ENCODE measurements at places on chromosomes 1 and 21.

DNA sequence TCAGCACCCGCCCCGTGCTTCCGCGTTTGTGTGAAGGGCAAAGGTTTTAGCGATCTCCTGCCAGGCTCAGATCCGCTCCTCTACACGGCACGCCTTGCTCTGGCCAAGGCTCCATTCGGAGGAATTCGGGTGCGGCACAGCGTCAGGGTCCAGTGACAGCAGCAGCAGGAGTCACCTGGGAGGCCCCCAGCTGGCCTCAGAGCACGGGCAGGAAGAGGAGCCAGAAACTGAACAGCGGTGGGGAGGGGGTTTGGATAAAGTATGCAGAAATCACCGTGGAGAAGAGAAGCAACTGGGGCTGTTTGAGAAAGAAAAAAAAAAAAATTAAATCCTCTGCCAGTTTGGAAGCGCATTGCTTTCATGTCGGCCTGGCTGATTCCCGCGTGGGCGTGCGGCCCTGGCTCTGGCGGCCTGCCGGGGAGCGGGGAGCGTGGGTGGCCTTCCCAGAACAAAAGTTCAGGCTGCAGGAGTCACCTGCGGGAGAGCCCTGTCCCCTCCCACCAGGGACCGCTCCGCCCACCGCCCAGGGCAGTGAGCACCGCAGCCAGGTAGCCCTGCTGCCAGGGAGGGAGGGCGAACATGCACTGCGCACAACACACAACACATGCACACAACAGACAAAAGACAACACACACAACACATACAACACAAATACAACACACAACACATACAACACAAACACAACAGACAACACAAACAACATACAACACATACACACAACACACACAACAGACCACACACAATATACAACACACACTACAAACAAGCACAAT, 107.6 kb downstream of the ETS2 start:
- DNase-seq = no peak

GRCh38 chr1:101174722-101175121, 62.1 kb upstream of the S1PR1 start:
- no peak for DNase-seq

DNA sequence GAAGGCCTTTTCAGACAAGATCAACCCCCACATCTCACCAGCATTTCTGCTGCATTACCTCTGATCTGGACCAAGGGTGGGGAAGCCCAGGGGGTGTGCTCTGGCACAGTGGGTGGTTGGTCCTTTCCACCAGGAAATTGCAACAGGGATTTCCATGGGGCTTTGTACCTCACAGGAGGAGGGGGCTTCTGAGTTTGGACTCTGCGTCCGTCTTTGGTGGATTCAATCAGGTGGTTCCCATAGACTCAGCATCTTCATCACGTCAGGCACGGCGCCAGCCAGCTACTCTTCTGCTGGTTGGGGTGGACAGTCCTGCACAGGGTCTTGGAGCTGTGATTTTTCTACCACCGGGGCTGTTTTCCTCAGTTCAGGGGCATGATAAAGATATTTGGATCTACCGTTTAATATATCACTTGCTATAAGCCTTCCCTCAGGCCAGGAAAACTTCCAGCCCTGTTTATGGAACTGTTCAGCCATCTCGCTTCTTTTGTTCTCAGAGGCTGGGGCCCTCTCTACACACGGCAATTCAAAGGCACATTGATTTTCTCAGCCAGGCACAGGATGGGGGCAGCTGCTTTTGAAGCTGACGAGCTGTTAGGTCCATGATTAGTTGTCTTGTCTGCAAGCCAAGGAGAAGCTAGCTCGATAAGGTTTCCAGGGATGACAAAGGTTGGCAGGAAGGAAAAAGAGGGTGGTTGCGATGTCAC, 467.3 kb downstream of the CAMTA1 start:
- no peak for DNase-seq

DNA sequence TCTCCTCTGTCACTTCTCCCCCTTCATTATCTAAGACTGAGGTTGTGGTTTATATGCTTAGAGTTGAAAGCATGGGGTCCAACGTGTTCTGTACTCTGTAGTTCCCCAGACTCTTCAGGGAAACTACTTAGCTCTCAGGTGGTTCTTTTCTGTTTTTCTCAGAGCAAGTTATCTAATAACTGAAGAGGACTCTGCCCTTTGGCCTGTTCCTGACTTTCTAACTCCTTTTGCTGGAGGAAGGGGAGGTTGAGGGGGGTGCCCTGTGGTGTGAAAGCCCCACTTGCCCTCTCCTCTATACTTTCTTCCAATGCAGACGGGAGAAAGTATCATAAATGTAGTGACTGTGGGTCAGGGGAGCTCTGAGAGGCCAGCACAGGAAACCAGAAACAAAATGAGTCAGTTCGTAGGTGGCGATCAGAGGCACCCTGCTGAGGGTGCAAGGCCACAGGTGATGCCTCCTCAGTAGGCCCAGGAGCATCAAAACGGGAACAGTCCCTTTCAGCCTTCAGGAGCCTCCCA, 5.0 kb downstream of the SLC25A44 start:
- DNase-seq = no peak

DNA sequence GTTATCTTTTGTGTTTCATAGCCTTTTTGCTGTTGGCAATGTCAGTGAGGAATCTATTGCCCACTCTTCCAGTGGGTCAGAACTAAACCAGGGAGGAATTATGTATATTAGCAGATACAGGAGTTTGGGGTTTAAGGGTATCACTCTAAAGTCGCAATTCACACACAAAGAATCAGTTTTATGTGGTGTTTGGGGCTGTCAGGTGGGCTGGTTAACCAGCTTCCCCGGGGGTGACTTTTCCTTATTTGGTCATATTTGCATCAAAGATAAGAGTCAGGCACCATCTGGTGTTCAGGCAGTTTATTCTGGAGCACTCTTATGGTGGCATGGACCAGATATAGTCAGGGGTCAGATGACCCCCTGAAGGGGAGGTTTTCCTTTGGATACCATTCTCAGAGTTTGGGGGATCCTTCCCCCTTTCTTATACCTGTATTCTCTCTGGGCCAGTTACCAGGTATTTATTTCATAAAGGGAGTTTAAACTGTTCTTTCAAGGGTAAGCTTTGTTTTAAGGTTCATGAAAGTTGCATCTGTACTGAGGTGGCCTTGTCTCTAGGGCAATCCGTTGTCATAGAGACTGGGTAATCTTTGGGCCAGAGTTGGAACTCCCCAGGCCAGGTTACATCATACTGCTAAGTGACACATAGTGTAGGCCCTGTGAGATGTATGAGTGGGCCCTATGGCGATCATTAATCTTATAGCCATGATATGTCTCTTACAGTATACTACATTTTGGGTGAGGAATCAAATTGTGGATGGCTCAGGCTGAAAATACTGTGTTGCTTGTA, 148.2 kb downstream of the RWDD3 start:
- no peak for DNase-seq

DNA sequence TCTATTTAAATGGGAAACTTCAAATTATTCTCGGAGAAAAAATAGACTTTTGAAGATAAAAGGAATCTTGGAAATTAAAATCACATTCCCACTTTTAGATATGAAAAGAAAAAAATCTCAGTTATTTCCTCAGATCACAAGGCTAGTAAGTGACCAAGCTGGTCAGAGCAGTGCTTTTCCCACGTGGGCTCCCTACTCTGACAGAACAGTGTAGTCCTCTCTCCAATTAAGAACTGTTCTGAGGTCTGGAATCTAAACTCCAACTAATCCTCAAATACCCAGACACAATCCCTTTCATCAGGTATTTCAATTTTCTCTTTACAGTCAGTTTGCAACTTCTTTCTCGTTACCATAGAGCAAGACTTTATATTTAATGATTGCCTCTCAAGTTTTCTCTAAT, 50.6 kb downstream of the RGS21 start:
- no peak for DNase-seq

DNA sequence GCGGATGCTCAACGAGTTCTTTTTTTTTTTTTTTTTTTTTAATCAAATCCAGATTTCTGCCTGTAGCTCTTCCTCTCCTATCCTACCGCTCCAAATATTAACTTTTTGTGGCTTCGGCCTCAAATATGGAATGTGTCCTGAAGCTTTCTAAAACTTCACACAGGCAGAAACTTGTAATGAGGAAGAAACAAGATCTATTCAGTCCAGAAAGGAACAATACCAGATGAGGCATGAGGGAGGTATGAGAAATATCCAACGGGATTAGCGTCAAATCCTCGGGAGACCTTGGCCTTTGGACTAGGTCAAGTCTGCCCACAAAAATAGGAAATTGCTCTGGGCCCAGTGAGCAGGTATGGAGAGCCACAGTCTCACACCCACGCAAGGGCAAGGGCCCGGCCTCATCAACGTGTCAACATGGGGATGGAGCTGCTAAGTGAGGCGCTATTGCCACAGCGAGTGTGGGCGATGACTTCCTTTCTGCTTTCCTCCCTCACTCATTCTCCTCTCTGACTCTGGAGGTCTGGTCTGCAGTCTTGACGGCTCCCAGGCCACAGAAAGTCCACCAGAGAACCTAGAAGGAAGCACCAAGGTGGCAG, 66.6 kb downstream of the BCAR3 start:
- no peak for DNase-seq

- DNase-seq = peak; percentile 42
Measured at GRCh38 chr1:235074523-235075047, 54.1 kb downstream of the TOMM20 start.

DNA sequence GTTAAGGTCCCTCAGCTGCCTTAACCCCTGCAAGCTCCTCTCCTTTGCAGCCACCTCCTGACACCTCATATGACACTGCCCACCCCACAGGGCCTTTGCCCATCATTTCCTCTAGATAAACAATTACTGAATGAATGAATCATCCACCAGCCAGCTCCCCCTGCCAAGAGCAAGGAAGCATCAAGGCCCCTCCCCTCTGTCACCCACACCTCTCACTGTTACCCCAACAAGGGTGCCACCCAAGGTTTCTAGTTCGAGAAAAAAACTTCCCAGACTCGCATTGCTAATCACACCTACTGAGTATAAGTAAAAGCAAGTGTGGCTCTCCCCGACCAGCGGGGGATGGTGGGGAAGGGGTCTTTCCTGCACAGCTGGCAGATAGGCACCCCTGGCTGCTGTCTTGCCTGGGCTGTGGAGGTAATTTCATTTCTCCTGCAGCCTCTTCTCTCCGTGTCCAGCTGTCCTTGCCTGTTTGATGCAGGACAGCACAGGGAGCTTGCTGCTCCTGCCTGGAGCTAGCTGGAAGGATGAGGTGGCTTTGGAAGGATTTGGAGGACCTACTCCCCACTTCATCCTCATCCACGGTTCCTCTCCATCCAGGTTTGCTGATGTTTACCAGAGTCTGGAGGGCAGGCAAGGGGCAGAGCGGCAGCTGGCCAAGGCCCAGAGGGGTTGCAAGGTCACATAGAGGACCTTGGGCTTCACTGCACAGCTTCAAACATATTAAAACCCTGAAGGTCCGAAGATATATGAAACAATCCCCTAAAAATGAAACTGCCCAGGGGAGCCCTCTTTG, 33.1 kb upstream of the LBR start:
- no peak for DNase-seq

DNA sequence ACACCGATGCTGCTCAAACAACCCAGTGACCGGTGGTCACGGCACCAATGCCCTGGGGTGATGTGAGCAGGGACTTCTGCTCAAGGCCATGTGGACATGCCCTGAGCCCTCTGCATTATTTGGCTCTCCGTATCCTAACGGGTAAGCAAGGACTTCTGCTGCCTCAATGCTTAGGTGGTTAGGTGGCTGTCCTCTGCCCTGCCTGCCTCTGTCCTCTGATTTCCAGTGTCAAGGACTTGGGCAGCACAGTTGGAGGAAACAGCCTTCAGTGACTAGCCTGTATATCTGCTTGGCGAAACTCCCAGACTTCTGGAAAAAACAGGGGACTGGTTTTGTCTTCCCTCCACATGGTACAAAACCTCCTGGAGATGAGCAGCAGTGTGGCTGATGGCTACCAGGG, 34.5 kb downstream of the DNAJC11 start:
- DNase-seq = no peak

DNA sequence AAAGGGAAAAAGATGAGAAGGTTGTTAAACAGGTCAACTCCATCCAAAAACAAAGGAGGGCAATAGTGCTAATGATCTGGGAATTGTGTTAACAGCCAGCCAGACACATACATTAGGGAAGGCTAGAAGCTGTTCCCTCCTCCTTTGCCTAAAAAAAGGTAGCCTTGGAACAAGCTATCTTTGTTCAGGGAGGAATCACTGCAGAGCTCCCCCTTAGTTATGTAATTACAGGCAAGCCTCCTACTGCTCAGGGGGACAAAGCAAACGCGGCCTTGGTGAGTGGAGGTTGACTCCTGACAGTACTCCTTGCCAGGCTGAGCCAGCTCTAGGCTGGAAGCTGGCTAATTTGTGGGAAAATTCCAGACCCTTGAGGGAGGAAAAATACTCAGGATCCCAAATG, 97.6 kb downstream of the VAV3 start:
- DNase-seq = no peak

- no peak for DNase-seq
Measured at GRCh38 chr1:223177681-223178080, 34.6 kb upstream of the TLR5 start.

GRCh38 chr1:201400852-201401230, 1.7 kb upstream of the LAD1 start:
- DNase-seq = no peak

GRCh38 chr1:162206300-162206699, 136.8 kb downstream of the NOS1AP start:
- DNase-seq = no peak

DNA sequence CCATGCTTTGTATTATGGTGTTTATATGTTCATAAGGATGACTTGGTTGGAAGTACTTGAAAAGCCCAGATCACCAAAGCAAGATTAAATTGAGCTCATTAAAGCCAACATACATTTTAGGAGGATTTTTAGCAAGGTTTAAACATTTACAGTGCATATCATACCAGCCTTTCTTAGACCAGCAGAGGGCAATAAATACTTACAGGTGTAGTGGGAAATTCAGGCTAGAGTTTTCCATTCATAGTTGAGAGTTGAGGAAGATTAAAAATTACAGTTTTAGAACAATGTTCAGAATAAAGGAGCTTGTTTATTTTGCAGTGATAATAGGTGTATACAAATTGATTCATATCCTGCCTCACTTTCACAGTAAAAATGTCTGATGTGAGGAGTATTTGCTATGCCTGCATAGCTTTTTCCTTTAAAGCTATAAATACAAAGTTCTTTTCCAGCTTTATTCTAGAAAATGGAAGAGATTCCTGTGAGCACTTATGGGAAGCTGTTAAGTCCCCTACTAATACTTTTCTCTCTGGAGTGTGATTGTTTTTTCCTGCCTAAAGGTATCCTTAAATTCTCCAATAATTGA, 35.3 kb downstream of the DTL start:
- DNase-seq = no peak

DNA sequence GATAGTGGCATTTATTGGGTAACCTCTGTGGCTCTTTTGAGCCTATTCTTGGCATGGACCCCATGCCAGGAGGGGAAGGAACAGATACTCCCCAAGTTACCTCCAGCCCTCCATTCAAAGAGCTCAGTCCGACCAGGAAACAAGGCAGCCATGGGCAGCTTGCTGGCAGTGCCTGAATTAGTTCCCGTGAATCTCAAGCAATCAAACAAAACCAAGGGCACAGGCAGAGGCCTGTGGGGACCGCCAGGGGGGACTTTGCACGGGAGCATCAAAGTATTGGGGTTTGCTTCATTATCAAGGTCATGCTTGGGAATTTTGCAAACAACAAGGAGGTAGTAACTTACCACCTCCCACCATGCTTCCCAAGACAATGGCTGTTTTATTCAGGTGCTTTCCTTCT, 81.2 kb upstream of the IFFO2 start:
- DNase-seq = no peak

Measured in stimulated activated CD4-positive, alpha-beta T cell treated with anti-CD3 and anti-CD28 coated beads, TNF-alpha, amount 100 ng/mL, for 1 hour (primary cell).